ENCODE measurements at places on chromosomes 2 and 18. TPM values are rescaled to one million over a fixed set of nuclear protein-coding genes. Genes with fewer than 3 reads are reported as not detected.

- no peak for ATAC-seq
These were observed 246.4 kb upstream of the RAB6C start for GRCh38 chr2:129733041-129733440.

SPDYA gene
- 2.7 TPM for total RNA-seq

- ATAC-seq, result no peak
These were observed 19.0 kb downstream of the CROCC2 start for GRCh38 chr2:240925191-240925567.

DNA sequence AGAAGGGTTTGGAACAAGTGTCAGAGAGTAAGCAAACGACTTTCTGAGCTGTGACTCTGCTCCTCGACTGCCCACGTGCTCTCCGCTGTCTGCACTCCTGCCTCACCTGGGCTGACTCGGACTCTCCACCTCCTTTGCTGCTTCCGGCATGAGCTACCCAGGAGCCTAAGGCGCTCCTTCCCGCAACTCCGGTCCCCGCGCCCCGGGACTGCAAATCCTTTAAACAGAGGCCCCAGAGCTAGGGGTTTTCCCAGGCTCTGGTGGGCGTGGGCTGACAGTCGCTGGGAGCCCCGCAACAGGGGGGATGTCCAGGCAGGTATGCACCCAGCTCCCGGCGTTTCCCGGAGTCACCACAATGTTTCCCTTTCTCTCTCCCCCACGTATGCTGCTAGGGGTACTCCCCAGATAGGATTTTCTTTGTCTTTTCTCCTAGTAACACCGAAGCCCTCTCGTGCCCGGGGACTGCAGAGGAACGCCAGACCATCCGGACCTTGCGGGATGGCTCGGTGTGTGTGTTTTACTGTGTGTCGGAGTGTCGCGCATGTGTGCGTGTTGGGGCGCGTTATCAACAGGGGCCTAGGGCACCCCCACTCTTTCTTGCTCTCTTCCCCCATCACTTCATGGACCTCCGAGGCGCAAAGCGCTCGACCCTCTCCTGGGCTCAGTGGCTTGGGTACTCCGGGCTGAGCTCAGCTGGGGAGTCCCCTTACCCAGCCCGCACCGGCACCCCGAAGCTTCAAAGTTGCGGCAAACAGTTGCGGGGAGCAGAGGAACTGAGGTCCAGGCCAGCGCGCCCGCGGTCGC is 691 bp upstream of the THSD7B start:
- peak; percentile 28 for ATAC-seq

GRCh38 chr2:101307503-101307902 is 998 bp downstream of the RNF149 start:
- no peak for ATAC-seq

NDC80 gene
- 0.77 TPM for total RNA-seq
